Effector memory CD8-positive, alpha-beta T cell (primary cell): ENCODE measurements at places on chromosomes 12 and 14.

- H3K4me1 ChIP-seq = peaks cover 39% of the 10 kb centered on the region
- H3K27me3 ChIP-seq = no peaks in the 10 kb centered on the region
- H3K27ac ChIP-seq = peak overlapping the region; percentile 94
- peak overlapping the region; percentile 98 for H3K4me3 ChIP-seq
- DNase-seq = no peak
These were observed 463 bp downstream of the COA8 start for GRCh38 chr14:103563226-103563620.

DNA sequence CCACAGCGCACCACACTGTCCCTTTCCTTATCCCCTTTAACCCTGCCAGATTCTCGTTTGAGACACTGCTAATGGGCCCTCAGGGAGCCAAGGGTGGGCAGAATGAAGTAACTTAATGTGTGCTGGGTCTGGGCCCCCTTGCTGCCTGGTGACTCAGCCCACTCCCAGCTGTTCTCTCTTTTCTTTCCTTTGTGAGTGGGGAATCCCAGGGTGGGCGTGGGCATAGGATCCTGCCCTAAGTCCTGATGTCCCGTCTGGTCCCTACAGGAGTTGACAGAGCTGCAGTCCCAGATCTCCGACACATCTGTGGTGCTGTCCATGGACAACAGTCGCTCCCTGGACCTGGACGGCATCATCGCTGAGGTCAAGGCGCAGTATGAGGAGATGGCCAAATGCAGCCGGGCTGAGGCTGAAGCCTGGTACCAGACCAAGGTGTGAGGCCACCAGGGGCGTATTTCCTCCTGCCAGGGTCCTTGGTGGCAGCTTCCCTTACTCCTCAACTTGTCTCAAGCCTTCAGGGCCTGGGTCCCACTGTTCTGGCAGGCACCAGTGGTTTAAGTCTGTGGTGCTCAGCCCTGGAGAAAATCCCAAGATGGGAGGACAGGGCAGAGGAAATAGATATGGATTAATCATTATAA, 8.3 kb downstream of the KRT7 start:
- DNase-seq = no peak
- H3K4me1 ChIP-seq = peaks cover 12% of the 10 kb centered on the region
- no peak overlapping the region for H3K27ac ChIP-seq
- H3K4me3 ChIP-seq = no peak overlapping the region
- no peaks in the 10 kb centered on the region for H3K36me3 ChIP-seq

DNA sequence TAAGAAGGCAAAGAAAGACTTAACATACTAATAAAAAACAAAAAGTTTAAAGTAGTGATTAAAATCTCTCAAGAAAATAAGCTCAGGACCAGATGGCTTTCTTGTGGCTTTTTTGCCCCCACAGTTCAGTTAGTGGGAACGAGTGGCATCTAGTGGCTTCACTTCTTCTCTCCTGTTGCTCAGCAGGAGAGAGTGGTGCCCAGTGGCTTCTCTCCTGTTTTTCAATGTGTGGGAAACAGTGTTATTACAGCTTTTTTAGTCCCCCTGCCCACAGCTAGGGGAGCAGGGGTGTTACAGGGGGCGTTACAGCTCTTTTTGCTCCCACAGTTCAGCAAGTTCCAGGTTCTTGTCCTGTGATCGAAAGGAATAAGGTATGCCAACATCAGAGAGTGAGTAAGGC, 135.2 kb downstream of the RERGL start:
- H3K36me3 ChIP-seq = no peaks in the 10 kb centered on the region
- no peaks in the 10 kb centered on the region for H3K4me1 ChIP-seq
- DNase-seq = no peak
- no peak overlapping the region for H3K27ac ChIP-seq
- H3K4me3 ChIP-seq = no peak overlapping the region
- no peaks in the 10 kb centered on the region for H3K27me3 ChIP-seq

GRCh38 chr12:14845350-14845750, 2.0 kb upstream of the ART4 start:
- H3K4me3 ChIP-seq = peak overlapping the region; percentile 0
- H3K27ac ChIP-seq = no peak overlapping the region
- peak; percentile 39 for DNase-seq
- peaks cover 5% of the 10 kb centered on the region for H3K4me1 ChIP-seq
- H3K36me3 ChIP-seq = no peaks in the 10 kb centered on the region
- H3K27me3 ChIP-seq = peaks cover 4% of the 10 kb centered on the region

- H3K36me3 ChIP-seq = peaks cover 28% of the 10 kb centered on the region
- H3K27ac ChIP-seq = peak overlapping the region; percentile 88
- H3K4me1 ChIP-seq = peaks cover 62% of the 10 kb centered on the region
- no peaks in the 10 kb centered on the region for H3K27me3 ChIP-seq
- DNase-seq = peak; percentile 31
These were observed 32.7 kb downstream of the VCPKMT start for GRCh38 chr14:50083467-50084337.

GRCh38 chr12:87870493-87871460, 158.4 kb downstream of the C12orf50 start:
- no peaks in the 10 kb centered on the region for H3K27me3 ChIP-seq
- no peak for DNase-seq
- H3K27ac ChIP-seq = no peak overlapping the region
